ENCODE measurements at places on chromosomes 7 and 10.

DNA sequence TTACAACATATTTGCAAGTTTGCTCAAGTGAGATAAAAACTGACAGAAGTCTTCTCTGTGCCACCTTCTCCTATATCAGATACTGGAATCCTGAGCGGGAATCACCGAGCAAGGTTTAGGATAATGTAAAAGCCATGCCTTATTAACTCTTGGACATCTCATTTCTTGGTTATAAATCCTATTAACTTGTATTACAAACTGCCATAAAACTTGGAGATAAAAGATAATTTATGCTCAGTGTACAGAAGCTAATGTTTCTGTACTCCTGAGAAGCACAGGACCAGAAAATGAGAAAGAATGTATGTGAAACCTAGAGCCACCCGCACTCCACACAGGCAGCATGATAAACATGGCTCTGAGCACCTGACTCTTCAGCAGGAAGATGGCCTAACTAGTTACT is 181.2 kb upstream of the NOBOX start:
- DNase-seq = no peak

GRCh38 chr7:18903695-18904094 is 213.7 kb downstream of the TWIST1 start:
- no peak for DNase-seq

DNA sequence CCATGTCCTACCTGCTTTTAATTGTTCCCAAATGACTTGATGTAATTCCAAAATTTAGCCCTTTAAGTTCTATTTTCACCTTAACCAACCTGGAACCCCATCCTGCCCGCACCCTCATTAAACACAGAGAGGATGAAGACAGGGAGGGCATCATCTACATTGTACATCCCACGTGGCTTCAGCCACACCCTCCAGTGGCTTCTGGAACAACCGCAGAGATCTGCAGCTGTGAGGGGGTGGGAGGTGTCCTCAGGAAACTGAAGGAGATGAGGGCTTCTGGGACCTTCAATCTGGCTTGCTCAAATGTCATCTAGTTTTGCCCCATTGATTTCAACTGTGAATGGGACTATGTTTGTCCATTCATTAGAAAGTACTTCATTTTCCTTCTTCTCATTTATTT is 39.0 kb downstream of the AKR1B1 start:
- no peak for DNase-seq

GRCh38 chr10:75597773-75598440 is 166.5 kb downstream of the LRMDA start:
- DNase-seq = no peak

DNA sequence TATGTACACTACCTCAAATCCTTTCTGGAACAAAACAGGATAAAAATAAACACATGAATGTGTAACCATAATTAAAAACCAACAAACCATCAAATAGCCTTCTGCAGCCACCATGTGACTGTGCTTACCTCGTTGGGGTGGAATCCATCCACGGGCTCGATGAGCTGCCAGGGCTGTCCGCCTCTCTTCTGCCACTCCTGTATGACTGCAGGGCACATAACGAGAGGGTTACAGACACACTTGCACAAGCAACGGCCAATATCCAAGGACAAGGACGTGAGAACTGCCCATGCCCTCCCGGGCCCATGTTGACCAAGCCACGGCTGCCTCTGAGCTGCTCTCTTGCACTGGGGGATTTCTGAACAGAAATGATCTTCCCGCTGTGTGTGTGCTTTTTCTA is 132.2 kb downstream of the ANLN start:
- DNase-seq = no peak

- DNase-seq = peak; percentile 46
Observed at GRCh38 chr10:22615819-22616499, 98.4 kb downstream of the PIP4K2A start.
